T-helper 1 cell treated with Interleukin-12 subunit alpha and Interleukin-12 subunit beta and Interleukin-4 antibody, amounts not matched to agents 30 ng/mL and 1 ng/mL, for 36 hours (primary cell): ENCODE measurements at places on chromosomes 12 and 14. TPM values are rescaled to one million over a fixed set of nuclear protein-coding genes. Genes with fewer than 3 reads are reported as not detected.

TEX52 gene
- total RNA-seq, result 0.41 TPM in 1 of 2 replicates, not detected in the other

RBM25 gene
- total RNA-seq, result 108 TPM in 2 replicates

CNTN1 gene
- total RNA-seq, result not detected in 2 replicates

SERPINA10 gene
- not detected in 2 replicates for total RNA-seq

GUCY2C gene
- total RNA-seq, result not detected in 2 replicates

GSC gene
- total RNA-seq, result not detected in 2 replicates

MIP gene
- not detected in 2 replicates for total RNA-seq

USP44 gene
- 3.2 and 4.3 TPM in 2 replicates for total RNA-seq

LRP10 gene
- total RNA-seq, result 78.4 and 82.0 TPM in 2 replicates

TOMM20L gene
- total RNA-seq, result not detected in 2 replicates

PZP gene
- not detected in 2 replicates for total RNA-seq

MGP gene
- total RNA-seq, result 0.25 TPM in 1 of 2 replicates, not detected in the other

TAS2R9 gene
- total RNA-seq, result 0.27 TPM in 1 of 2 replicates, not detected in the other

GLIPR1 gene
- total RNA-seq, result 37.2 and 37.5 TPM in 2 replicates

KCNA1 gene
- 0.02 TPM in 1 of 2 replicates, not detected in the other for total RNA-seq

DEGS2 gene
- not detected in 2 replicates for total RNA-seq

TAS2R42 gene
- total RNA-seq, result not detected in 2 replicates

GPHB5 gene
- total RNA-seq, result not detected in 2 replicates

DDX54 gene
- 71.4 and 85.8 TPM in 2 replicates for total RNA-seq

DNM1L gene
- 69.1 and 79.4 TPM in 2 replicates for total RNA-seq

CPSF6 gene
- 92.9 and 96.2 TPM in 2 replicates for total RNA-seq

JPH4 gene
- total RNA-seq, result 0.07 TPM in 1 of 2 replicates, not detected in the other

GZMH gene
- total RNA-seq, result 14.7 and 15.4 TPM in 2 replicates

C12orf56 gene
- 0.29 and 0.51 TPM in 2 replicates for total RNA-seq

GPR132 gene
- 48.6 and 48.8 TPM in 2 replicates for total RNA-seq

PPM1A gene
- 49.4 and 50.6 TPM in 2 replicates for total RNA-seq

FAM181A gene
- total RNA-seq, result not detected in 2 replicates

FAM186B gene
- 0.29 and 0.54 TPM in 2 replicates for total RNA-seq

KRT2 gene
- total RNA-seq, result 0.20 and 0.27 TPM in 2 replicates

SLCO1B1 gene
- not detected in 2 replicates for total RNA-seq

CFAP73 gene
- 0.22 and 0.25 TPM in 2 replicates for total RNA-seq

KERA gene
- not detected in 2 replicates for total RNA-seq

DLST gene
- 87.6 and 95.8 TPM in 2 replicates for total RNA-seq

NINJ2 gene
- 16.0 and 17.2 TPM in 2 replicates for total RNA-seq

SRRM4 gene
- total RNA-seq, result not detected in 2 replicates

MDM1 gene
- total RNA-seq, result 26.3 and 30.6 TPM in 2 replicates

HSPA2 gene
- 3.7 and 4.7 TPM in 2 replicates for total RNA-seq

SLC25A47 gene
- not detected in 2 replicates for total RNA-seq

DIO3 gene
- not detected in 2 replicates for total RNA-seq

TSPAN19 gene
- total RNA-seq, result not detected in 2 replicates

INSM2 gene
- total RNA-seq, result not detected in 2 replicates

RIC8B gene
- 14.4 and 15.9 TPM in 2 replicates for total RNA-seq

RTN1 gene
- not detected in 2 replicates for total RNA-seq

BICDL1 gene
- 99.4 and 106 TPM in 2 replicates for total RNA-seq

C3AR1 gene
- 5.8 and 6.1 TPM in 2 replicates for total RNA-seq

NPAS3 gene
- total RNA-seq, result 0.05 TPM in 1 of 2 replicates, not detected in the other

ACVR1B gene
- 4.7 and 6.3 TPM in 2 replicates for total RNA-seq

TROAP gene
- 62.2 and 67.1 TPM in 2 replicates for total RNA-seq

IL22 gene
- total RNA-seq, result 4.0 and 4.1 TPM in 2 replicates

PAX9 gene
- 0.05 TPM in 1 of 2 replicates, not detected in the other for total RNA-seq

BCDIN3D gene
- 5.8 and 6.0 TPM in 2 replicates for total RNA-seq

COCH gene
- total RNA-seq, result 0.20 and 0.51 TPM in 2 replicates

KRT73 gene
- 0.61 and 0.78 TPM in 2 replicates for total RNA-seq

SCARB1 gene
- 6.4 and 7.1 TPM in 2 replicates for total RNA-seq

ENDOU gene
- not detected in 2 replicates for total RNA-seq
